CD8-positive, alpha-beta T cell (primary cell): ENCODE measurements at places on chromosomes 16 and 17.

GRCh38 chr16:74999609-75000480 is 1.0 kb downstream of the ZNRF1 start:
- peak; percentile 63 for DNase-seq

GRCh38 chr16:68936736-68937631 is 93.7 kb downstream of the TANGO6 start:
- DNase-seq, result no peak

DNA sequence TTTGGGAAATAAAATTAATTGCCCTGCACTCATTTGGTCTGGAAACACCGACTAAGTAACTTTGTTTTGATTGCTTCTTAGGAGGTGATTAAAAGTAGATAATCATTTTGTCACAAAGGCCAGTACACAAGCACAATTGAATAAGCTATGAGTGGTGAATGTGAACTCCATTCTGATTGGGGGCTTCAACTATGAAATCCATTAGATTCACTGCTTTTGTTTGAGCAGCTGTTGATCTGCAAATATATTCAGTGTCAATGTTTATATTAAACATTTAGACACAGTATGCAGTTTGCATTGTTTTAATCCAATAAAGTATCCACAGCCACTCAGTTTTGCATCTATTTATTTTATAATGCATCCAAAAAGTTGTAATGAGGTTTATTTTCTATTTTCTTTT is 817.5 kb downstream of the CDH11 start:
- DNase-seq, result no peak

DNA sequence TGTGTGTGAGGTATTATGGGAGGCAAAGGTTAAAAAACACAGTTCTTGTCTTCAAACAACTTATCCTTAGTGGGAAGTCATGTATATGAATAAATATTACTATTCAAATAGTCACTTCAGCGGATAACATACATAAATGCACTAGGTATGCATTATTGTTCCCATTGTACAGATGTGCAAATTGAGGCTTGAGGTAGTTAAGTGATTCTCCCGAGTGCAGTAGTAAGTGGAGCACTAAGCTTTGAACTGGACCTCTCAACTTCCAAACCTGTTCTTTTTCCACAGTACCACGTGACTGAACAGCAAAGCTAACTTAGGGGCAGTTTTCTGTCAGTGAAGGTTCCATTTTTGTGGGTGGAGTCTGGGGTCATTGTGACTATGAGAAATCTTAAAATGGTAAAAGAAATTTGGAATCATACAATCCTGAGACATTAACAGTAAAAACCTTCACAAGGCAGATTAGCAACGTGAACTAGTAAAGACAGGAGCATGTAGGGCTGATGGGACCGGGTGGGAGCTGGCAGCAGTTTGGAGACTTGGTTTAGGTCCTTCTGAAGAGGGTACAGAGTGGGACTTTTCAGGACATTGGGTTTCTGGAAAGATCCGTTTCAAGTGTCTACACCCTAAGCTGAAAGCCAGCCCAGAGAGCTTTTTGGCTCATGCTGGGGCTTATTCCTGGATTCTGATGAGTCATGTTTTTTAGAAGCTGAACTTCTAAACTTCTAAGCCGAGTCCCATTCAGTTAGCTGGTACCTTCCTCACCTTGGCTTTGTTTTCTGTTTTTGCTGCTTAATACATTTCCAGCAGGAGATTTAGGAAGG is 204.9 kb downstream of the PRKCA start:
- DNase-seq, result no peak

DNA sequence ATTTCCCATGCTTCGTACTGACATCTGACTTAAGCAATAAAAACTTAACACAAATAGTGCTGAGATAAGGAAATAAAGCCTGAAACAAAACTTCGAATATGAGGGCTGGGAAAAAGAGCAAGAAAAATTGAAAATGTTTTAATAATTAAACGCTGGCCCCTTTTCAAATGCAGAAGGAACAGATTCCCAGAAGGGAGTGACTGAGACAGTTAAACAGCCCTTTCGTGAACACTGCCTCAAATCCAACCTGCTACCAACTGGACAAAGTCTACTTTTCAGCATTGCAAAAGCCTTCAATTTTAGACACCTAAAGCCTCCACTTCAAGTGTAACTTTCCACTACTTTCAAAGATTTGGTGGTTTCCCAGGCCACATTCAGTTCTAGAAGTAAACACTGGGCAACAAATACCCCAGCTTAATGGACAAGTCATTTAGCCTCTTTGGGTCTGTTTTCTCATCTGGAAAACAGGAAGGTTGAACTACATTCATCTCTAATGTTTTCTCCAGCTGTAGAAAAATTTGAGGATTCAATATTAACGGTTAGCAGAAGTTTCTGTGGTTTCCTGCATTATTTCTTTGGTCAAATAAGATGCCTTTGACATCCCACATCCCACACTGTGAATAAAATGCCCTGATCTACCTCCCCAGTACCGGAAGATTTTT is 11.8 kb downstream of the RFFL start:
- DNase-seq, result no peak

- no peak for DNase-seq
These were observed 8.3 kb upstream of the HEATR6 start for GRCh38 chr17:60086818-60087591.

DNA sequence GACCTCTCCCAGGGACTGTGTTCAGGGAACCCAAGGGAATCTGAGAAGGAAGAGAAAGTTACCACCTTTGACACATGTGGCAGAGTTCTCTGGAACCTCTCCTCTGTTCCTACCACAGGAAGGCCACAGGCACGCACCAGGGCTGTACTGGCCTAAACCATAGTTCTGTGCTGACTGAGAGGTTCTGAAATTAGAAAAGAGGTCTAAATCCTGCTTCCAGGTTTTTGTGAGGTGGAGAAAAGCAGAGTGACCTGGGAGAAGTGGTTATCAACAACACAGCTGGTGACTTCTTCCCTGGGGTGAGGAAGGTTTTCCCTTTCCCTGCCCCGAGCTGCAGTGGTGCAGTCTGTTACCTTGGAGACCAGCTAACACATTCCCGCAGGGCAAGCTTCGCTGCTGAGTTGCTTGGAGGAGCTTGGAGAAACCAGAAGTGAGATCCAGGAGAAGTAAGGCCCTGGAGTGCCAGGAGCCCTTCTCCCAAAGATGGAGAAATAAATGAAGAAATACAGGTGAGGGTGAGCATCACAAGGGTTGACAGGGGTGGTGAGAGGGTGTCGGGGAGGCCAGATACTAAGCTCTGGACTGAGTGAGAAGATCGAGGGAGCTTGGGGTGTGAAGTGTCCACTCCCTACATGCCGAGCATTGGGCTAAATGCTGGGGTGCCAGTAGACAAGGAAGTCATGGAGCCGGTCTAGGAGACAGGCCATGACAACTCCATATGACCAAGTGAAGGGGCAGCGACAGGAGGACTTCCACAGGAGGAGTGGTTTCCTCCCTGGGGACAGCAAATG is at the start of gene VWA3A:
Gene VWA3A, plus strand, starts transcription at position 399 of the 791 bp plus-strand sequence. Its CDS starts 97 bp downstream, at position 496.
- no peak for DNase-seq

GRCh38 chr17:39701012-39701783 is 1.3 kb downstream of the ERBB2 start:
- DNase-seq, result no peak

DNA sequence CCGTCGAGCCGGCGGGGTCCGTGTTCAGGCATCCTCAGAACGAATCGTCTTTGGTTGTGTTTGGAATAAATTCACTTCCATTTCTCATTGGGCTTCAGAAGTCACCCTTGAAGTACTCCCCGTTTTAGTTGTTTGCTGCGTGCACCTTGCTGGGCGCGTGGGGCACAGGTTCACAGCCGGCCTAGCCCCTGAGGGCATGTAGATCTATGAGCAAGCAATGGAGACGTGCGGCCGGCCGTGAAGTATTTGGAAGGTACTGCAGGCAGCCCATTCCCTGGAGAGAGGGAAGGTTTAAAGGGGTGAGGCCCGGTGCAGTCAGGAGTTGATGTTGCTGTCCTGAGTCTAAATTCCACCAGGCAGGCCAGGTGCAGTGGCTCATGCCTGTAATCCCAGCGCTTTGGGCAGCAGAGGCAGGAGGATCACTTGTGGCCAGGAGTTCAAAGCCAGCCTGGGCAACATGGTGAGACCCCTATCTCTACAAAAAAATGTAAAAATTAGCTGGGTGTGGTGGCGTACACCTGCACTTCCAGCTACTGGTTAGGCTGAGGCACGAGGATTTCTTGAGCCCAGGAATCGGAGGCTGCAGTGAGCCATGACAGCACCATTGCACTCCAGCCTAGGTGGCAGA is 714 bp downstream of the ACSF3 start:
- DNase-seq, result peak; percentile 26

DNA sequence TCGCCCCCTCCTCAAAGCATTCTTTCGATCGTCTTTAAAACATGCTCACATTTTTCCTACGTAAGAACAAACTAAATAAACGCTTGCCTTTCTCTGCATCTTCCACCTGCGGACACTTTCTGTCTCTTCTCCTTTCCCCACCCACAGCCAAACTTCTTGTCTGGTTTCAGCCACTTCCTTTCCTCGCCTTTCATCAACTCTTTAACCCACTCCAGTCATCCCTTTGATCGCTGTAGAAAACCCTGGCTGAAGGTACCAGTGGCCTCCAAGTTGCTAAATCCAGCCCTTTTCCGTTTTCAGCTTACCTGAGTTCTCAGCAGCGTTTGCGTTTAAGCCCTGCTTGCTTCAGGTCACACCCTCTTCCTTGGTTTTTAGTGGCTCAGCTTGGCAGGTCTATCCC is 483 bp downstream of the RPA1 start:
- DNase-seq, result peak; percentile 27

DNA sequence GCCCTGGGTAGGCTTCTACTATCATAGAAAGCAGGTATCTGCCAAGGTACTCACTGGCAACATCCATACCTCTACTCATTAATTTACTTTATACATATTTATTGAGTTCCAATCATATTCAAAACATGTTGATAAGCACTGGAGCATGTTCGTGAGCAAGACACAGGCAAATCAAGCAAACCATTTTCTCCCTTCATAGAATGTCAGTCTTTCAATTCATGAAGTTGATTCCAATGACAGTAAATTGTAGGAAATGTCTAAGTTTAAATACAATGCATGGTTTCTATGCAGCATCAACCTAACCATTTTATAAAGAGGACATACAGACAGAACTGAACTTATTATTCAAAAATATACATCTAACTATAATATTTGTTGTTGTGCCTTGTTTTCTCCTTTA is 978.6 kb downstream of the CDH8 start:
- DNase-seq, result no peak

GRCh38 chr16:58938811-58939210 is 204.7 kb upstream of the GOT2 start:
- DNase-seq, result no peak

DNA sequence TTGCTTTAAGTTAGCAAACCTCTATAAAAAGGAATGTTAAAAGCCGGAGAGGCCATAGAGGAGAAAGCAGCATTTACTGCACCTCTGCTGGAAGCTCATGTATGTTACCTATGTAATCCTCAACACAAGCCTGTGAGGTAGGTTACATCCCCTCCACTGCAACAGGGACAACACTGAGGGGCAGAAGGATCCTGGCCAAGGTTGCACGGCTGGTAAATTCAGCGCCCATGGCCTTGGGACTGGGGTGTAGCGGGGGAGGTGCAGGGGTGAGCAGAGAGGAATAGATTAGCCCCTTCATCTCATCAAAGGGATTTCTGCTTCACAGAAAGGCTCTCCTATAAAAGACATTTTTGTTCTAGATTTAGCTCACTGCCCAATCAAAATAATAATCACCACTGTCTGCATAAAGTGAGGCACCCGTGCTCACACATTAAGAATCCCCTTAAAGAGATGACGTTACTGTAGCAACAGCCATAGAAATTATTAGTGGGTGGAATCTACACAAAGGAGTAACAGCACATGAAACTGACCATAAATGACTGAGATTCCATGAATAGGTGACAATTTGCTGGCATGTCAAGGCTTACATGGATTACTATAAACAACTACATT is 3.3 kb downstream of the ZCCHC14 start:
- no peak for DNase-seq

DNA sequence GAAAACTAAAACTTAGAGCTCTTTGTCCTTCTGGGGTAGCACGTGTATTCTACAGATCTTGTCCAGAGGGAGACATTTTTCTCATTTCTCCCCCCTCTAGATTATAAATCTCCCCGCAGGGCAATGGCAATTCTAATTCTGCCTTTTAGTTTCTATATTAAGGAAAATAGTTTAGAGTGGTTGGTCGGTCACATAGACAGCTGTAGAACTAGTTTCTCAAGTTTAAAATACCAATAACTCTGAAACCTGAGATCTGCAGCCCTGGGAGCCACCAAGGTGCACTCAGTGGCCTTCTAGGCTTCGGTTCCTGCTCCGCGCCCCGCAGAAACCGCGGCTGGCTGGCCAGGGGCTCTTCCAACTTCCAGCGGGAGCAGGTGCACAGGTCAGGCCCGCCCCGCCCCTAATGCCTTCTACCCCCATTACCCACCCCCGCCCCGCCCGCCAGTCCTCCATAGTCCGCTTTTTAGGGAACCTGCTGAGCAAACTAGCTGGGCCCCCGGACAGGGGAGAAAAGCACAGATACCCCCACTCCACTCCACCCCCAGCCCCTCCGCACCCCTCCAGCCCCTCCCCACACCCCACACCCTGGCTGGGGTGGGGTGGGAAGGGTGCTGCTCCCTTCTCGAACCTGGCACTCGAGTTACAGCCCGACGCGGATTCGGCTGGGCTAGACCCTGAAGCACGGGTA is 431 bp downstream of the SLFN11 start:
- DNase-seq, result no peak

- peak; percentile 37 for DNase-seq
These were observed 20.4 kb upstream of the YPEL2 start for GRCh38 chr17:59311051-59311468.

- no peak for DNase-seq
These were observed 14.4 kb downstream of the MYBBP1A start for GRCh38 chr17:4540687-4541327.

GRCh38 chr17:61321344-61321743 is 78.3 kb upstream of the TBX2 start:
- DNase-seq, result no peak

DNA sequence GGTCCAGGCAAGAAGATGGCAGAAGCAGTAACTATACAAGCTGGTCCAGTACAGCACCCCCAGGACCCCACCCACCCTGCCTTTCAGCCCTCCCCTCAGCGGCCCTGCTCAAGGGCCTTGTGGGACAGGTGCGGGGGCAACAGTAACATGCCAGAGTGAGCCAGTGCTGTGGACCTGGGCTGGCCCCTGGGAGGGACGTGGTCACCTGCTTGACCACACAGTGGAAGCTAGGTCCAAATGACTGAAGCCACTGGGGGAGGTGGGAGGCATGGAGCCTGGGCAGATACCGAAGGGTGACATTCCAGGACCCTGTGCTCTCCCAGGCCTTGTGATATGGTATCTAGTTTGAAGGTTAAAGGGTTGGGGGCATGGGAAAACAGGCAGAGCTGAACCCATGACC is 17.3 kb downstream of the ATP6V0D1 start:
- DNase-seq, result no peak

GRCh38 chr17:48792033-48792798 is 24.8 kb downstream of the TTLL6 start:
- no peak for DNase-seq

GRCh38 chr16:799948-800833 is at the start of gene GNG13:
Gene GNG13 (minus strand): TSS chr16:800734. CDS start chr16:799077, 1,657 bp downstream.
- DNase-seq, result no peak

- no peak for DNase-seq
These were observed 483.5 kb downstream of the CDH13 start for GRCh38 chr16:83110269-83110668.

GRCh38 chr16:4089251-4089810 is 26.9 kb downstream of the ADCY9 start:
- DNase-seq, result no peak

- no peak for DNase-seq
These were observed 91.1 kb downstream of the TANGO6 start for GRCh38 chr16:68934402-68934801.
